ENCODE measurements at places on chromosomes 3 and 15. TPM values are rescaled to one million over a fixed set of nuclear protein-coding genes. Genes with fewer than 3 reads are reported as not detected.

DNA sequence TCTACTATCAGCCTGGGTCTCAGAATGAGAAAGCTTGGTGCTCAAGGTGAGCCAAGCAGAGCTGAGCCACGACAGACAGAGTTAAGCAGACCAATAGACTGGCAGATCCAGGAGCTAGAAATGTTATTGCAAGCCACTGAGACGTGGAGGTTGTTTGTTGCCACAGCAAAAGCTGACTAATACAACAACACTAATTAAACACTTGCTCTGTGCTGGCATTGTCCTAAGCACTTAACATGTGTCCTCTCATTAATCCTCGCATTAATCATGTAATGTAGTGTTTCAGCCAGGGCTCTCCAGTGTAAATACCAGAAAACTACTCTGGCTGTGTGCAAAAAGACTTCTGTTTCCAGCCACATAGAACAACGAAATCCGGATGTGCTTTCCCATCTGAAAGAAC lies 11.6 kb upstream of the SPSB4 start:
- H3K27me3 ChIP-seq, result no peaks in the 10 kb centered on the region
- H3K36me3 ChIP-seq, result no peaks in the 10 kb centered on the region
- no peak overlapping the region for H3K4me3 ChIP-seq
- DNase-seq, result no peak
- no peaks in the 10 kb centered on the region for H3K4me1 ChIP-seq
- no peak overlapping the region for H3K27ac ChIP-seq

- no peaks in the 10 kb centered on the region for H3K27me3 ChIP-seq
- DNase-seq, result no peak
- H3K4me1 ChIP-seq, result peaks cover 15% of the 10 kb centered on the region
- H3K27ac ChIP-seq, result no peak overlapping the region
- no peak overlapping the region for H3K4me3 ChIP-seq
Observed at GRCh38 chr15:92627014-92627413, 28.6 kb downstream of the FAM174B start.

- H3K36me3 ChIP-seq, result peaks cover 60% of the 10 kb centered on the region
- H3K27ac ChIP-seq, result no peak overlapping the region
- no peaks in the 10 kb centered on the region for H3K4me1 ChIP-seq
- DNase-seq, result no peak
- H3K27me3 ChIP-seq, result no peaks in the 10 kb centered on the region
Observed at GRCh38 chr3:119236756-119237155, 3.9 kb downstream of the B4GALT4 start.

GRCh38 chr3:176296066-176296597 lies 901.1 kb downstream of the TBL1XR1 start:
- H3K27me3 ChIP-seq, result no peaks in the 10 kb centered on the region
- DNase-seq, result no peak
- H3K4me3 ChIP-seq, result no peak overlapping the region

GRCh38 chr15:61047783-61048182 lies 181.3 kb downstream of the RORA start:
- H3K27ac ChIP-seq, result no peak overlapping the region
- no peaks in the 10 kb centered on the region for H3K27me3 ChIP-seq
- H3K4me1 ChIP-seq, result peaks cover 7% of the 10 kb centered on the region
- no peaks in the 10 kb centered on the region for H3K36me3 ChIP-seq
- no peak for DNase-seq

- DNase-seq, result peak; percentile 35
- H3K27me3 ChIP-seq, result peaks cover 47% of the 10 kb centered on the region
- H3K27ac ChIP-seq, result no peak overlapping the region
Observed at GRCh38 chr3:133706033-133706432, 40.2 kb upstream of the TF start.

DNA sequence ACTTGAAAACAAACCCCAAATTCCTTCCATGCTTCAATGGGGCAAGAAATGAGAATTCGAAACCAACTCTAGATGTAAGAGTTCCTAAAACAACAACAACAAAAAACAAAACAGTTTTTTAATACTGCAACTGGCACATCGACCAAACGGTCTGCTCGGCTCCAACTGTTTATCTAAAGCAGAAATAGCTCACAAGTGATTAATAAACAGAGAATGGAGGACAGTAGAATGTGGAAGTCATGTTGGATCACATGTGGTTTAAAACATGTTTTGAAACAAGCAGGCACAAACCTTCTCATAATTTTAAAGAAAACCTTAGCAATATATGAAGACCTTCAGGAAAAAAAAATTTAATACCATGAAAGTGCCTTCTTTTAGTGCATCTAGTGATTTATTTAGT lies 55.1 kb downstream of the SETMAR start:
- peaks cover 59% of the 10 kb centered on the region for H3K27me3 ChIP-seq
- DNase-seq, result no peak
- no peak overlapping the region for H3K4me3 ChIP-seq
- H3K4me1 ChIP-seq, result no peaks in the 10 kb centered on the region

DNA sequence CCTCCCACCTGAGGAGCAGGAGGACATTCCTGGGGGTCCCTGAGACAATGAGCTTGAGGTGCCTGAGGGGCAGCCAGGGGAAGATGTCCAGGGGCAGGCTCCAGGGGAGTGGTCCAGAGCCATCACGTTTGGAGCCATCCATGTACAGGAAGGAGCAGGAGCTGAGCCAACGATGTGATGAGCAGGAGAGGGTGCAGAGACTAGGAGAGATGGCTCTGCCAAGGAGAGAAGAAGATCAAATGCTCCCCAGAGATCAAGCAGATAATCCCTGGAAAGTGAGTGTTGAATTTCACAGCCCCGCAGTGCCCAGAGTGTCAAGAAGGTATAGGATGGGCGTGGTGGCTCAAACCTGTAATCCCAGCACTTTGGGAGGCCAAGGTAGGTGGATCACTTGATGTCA lies 97.8 kb upstream of the HERC1 start:
- H3K27ac ChIP-seq, result no peak overlapping the region
- DNase-seq, result peak; percentile 26
- H3K27me3 ChIP-seq, result no peaks in the 10 kb centered on the region
- H3K4me3 ChIP-seq, result no peak overlapping the region
- H3K4me1 ChIP-seq, result no peaks in the 10 kb centered on the region

- no peaks in the 10 kb centered on the region for H3K27me3 ChIP-seq
- no peaks in the 10 kb centered on the region for H3K4me1 ChIP-seq
- no peak for DNase-seq
- no peak overlapping the region for H3K27ac ChIP-seq
- H3K4me3 ChIP-seq, result no peak overlapping the region
- H3K36me3 ChIP-seq, result no peaks in the 10 kb centered on the region
Observed at GRCh38 chr15:39717134-39717533, 65.5 kb downstream of the FSIP1 start.

The FSD2 gene
- total RNA-seq, result not detected

The ATP2B2 gene
- not detected for total RNA-seq
